ENCODE measurements at places on chromosomes 13 and 19.

DNA sequence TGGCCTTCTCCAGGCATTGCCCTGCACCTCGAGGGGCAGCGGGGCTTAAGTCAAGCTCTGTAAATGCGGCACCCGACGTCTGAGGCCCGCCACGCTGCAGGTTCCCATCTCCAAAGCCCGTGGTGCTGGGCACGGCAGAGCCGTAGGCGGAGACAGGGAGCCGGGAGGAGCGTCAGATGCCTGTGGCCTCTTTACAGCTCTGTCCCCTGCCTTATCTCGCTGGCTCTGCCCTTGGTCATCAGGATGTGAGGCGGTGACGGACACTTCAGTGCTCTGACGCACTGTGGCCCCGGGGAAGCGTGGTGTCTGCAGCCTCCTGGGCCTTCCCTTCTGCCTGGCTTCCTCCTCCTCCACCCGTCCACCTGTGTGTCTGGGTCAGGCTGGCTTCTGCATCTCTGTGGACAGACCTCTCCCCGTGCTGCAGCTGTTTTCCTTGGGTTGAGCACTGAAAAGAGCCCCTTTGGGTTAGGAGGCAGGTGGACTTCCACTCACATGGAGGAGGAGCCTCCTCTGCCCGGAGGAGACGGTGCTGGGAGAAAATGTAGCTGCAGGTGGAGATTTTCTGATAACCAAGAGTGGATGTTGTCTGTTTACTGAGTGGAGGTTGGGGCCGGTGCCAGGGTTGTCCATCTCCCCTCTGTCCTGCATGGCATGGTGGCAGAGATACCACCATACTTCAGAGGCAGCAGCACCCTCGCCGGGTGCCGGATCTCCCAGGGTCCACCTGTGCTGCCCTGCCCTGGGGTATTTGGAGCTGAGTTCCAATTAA lies 14.6 kb downstream of the MCF2L start:
- DNase-seq: no peak

GRCh38 chr13:110326263-110326904 lies 19.3 kb downstream of the COL4A2 start:
- DNase-seq: no peak

- DNase-seq: no peak
Observed at GRCh38 chr19:51552996-51553725, 17.9 kb upstream of the ZNF175 start.

GRCh38 chr13:81779876-81780275 lies 1439.0 kb upstream of the SPRY2 start:
- no peak for DNase-seq

DNA sequence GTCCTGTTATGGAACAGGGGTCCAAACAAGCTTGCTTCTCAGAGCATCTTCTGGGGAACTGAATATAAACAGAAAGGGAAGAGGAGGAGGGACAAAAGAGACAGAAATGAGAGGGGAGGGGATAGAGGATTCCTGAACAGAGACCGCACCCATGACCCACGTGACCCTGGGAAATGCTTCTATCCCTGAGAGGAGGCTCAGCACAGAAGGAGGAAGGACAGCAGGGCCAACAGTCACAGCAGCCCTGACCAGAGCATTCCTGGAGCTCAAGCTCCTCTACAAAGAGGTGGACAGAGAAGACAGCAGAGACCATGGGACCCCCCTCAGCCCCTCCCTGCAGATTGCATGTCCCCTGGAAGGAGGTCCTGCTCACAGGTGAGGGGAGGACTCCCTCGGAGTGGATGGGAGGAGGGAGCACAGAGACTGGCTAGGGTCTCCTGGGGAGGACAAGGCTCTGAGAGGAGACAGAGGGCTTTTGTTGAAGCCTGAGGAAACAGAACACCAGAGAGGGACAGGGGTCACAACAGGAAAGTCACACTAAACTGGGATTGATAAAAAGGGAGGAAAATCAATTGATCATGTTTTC lies at the start of gene CEACAM6:
CEACAM6 (plus strand) TSS at position 203 of the 586 bp plus-strand sequence; CDS start at position 312, 109 bp downstream.
- DNase-seq: no peak

DNA sequence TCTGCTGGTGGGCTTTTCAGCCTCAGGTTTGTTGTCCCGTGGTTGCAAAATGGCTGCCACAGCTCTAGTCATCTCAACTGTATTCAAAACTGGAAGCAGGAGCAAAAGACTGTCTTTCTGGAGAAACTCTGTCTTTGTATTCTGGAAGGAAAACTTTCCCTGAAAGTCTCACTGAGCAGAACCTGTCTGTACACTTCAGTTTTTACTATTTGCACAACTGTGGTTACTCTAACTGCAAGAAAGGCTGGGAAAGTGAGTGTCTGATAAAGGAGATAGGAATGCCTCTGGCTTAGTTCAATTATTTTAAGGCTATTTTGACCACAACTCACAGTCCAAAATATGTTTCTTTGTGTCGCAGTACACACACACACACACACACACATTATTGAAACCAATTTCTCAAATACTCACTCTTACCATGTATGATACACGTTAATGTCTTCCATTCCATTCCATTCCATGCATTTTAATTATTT lies 49.7 kb upstream of the EHD2 start:
- no peak for DNase-seq

GRCh38 chr13:29861694-29862110 lies 11.3 kb upstream of the UBL3 start:
- DNase-seq: no peak

- no peak for DNase-seq
Observed at GRCh38 chr13:65600702-65601101, 1629.4 kb downstream of the PCDH9 start.

DNA sequence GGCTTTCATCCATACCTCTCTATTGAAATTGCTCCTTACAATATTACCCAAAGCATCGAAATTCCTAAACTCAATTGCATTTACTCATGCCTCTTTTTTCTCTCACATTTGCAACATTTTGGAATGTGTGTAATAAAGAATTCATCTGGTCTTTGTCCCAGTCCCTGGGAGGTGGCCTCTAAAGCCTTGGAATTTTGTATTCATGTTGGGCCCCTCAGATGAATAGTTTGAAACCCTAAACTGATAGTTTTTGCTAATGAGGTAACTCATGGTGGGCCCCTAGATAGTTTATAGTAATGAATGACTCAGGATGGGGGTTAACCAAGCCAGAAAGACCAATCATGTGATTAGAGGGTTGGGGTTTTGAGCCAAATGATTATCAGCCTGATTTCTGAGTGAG lies 490.4 kb downstream of the DIAPH3 start:
- DNase-seq: no peak
